ENCODE measurements at places on chromosomes 3 and 15.

- DNase-seq, result no peak
Measured at GRCh38 chr15:68184616-68185480, 20.3 kb downstream of the CALML4 start.

GRCh38 chr3:38203690-38204089 lies 38.4 kb downstream of the OXSR1 start:
- DNase-seq, result no peak

- DNase-seq, result no peak
Measured at GRCh38 chr3:52213901-52214300, 11.5 kb downstream of the TLR9 start.

DNA sequence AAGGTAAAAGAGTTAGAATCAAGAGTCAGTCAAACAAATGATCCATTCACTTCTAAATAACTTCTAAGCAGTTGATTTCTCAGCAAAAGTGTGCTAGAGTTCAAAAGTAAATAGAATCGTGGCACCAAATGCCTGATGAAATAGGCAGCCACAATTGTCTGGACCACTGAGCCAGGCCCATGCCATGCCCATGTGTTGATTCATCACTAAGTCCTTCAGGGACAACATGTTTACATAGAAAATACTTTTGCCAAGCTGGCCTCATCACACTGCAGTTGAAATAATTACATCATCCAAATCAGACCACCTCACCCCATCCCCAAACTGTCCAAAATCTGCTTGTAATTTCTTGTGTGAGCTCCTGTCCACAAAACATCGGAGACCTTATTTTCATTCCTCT lies 216.3 kb downstream of the IGSF11 start:
- DNase-seq, result no peak

DNA sequence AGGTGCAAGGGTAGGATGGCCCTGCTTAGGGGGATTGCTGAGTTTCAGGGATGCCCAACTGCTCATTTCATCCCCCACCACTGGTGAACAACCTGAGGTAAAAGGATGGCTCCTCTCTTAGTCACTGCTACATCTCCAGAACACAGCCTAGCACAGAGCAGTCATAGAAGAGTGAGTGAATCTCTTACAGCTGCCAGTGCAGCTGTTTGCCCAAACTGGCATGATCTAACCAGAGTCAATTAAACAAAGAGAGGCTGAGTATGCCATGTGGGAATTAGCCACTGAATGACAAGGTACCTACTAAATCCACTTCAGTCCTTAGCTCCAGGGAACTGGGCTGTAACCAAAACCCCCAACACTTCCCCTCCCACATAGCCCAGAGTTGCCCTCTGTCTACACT lies 6.8 kb upstream of the NCKIPSD start:
- DNase-seq, result no peak

DNA sequence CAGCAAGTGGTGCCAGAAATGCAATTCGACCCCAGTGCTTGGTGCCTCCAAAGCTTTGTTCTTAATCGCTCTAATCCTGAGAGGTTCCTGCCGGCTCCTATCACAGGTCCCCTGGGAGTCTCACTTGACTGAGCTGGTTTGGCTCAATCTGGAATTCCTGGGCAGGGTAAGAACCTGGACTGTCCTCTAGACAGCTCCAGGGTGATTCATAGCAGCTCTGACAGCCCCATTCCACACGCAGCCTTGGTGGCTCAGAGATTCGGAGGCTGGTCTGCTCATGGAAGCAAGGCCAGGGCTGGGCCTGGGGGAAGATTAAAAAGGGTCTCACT lies 37.9 kb downstream of the MYO5C start:
- DNase-seq, result no peak

- DNase-seq, result no peak
Measured at GRCh38 chr3:124813541-124813940, 73.6 kb downstream of the ITGB5 start.

Data from GM13977 (cell line).